Activated naive CD8-positive, alpha-beta T cell treated with anti-CD3 and anti-CD28 coated beads, Interleukin-2, amount 50 U/mL, for 16 hours (primary cell): ENCODE measurements at places on chromosomes 3 and 15.

- no peak for DNase-seq
These were observed 124.2 kb downstream of the ZBTB20 start for GRCh38 chr3:115022835-115023398.

GRCh38 chr3:42914771-42915515 is 9.0 kb downstream of the ZNF662 start:
- DNase-seq = no peak

DNA sequence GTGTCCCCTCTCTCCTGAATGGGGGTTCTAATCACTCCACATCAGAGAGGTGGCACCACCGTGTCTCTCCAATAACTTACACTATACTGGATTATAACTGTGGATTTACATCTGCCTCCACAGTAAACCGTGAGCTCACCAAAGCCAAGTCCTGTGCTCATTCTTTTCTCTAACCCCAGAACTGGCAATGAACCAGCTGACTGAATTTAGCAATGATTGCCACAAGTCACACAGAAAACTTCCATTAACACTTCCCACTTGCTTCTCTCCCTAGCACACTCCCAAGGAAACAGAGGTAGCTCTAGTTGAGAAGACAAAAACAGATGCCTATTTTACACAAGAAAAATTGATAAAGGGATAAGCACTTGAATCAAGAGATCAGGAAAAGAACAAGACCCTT is 361.3 kb downstream of the ULK4 start:
- DNase-seq = no peak

DNA sequence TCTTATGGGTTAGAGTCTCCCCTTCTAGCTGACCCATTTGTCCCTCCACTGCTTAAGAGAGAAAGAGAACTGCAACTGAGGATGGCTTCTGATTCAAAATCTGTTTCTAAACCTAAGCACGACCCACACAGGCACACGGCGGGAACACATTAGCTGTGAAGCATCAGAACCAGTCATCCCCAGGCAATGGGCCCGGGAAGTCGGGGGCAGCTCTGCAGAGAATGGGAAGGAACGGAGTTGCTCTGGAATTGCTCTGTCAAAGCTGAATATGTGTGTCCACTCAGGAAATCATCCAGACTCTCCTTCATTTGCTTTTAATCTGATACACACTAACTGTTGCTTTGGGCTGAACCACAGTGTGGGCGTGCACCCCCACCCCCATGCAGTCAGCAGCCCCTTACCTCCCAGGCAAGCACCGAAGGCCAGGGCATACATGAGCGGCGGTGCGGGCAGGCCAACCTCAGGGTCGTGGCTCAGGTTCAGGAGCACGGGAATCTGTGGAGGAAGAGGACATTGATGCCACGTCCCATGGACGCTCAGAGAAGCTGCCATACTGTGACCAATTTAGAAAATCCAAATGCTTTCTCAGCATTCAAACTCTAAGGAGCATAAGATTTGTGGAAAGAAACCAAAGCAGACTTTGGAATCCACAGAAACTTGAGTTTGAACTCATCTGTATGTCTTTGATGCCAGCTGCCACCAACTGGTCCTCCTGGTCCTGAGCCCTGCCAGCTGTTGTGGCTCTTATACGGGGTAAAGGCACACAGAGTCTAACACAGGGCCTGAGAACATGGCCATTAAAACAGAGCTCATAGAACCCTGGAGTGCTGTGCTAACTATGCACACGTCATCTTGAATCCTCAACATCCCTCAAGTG is 247.9 kb downstream of the OCA2 start:
- DNase-seq = no peak

DNA sequence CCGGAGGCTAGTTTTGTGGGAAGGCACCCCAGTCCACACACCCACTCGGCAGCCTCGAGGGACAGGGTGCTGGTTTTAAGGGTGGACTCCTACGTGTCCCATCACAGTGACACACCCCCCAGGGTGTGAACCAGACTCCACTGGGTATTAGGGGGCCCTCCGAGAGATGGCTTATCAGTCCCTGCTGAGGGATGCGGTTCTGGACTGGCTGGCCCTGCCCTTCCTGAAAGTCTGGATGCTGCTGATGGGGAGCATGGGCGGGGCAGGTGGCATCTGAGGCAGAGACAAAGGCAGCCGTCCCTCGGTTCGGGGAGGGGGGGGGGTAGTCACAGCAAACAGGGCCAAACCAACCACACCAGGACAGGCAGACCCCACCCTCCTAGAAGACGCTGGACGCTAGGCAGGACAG is 939 bp upstream of the ULK3 start:
- DNase-seq = no peak

DNA sequence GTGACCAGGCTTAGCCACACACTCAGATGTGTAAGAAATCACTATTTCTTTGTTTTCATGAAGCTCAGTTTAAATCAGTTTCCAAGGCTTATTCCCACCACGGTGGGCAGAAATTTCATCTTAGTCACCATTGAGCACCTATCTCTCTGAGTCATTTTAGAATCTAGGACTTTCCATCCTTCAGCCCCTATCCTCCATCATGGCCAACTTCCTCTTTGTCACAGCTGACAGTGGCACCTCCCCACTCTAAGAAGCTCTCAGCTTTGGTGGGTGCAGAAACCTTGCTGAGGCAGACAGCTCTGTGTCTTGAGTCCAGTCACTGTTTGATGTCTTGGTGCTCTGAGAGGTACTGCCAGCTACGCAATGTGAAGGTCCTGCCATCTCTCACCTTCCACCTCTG is 32.9 kb downstream of the SNTN start:
- DNase-seq = no peak

DNA sequence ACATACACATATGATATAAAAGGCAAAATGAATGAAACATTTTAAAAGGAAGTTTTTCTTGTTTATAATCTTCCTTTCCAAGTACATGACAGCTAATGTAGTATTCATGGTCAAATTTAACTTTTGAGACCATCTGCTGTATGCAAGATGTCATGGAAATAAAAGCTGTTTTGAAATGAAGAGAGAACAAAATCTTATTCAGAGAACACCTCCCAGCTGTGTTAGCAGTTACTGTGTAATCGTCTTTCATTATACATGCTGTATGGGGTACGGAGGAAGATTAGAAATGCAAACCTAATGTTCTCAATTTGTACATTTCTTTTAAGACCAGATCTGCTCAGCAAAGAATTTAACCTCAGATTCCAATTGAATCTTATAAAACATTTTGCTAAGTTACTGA is 1182.3 kb downstream of the OTOL1 start:
- no peak for DNase-seq

GRCh38 chr3:71304684-71305083 is 278.8 kb downstream of the FOXP1 start:
- DNase-seq = no peak

GRCh38 chr3:52695798-52696671 is 9.6 kb downstream of the GLT8D1 start:
- no peak for DNase-seq

GRCh38 chr15:89397653-89398023 is 63.0 kb upstream of the POLG start:
- DNase-seq = no peak

DNA sequence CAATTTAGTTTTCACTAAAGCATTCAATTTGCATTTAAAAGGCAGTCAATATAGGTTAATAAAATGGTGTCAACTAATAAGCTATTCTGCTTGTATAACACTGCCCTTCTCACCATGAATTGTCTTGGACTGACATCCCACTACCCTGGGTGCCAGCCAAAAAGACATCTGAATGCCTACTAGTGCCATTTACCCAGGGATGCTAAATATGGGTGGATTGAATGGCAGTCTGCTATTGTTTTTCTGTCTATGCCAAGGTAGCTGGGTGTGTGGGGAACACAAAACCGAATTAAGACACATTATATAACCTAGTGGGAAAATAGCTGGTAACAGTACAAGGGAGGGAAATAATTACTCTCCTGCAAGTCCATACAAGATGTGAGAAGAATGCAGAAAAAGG is 240.0 kb upstream of the CFAP20DC start:
- DNase-seq = no peak

DNA sequence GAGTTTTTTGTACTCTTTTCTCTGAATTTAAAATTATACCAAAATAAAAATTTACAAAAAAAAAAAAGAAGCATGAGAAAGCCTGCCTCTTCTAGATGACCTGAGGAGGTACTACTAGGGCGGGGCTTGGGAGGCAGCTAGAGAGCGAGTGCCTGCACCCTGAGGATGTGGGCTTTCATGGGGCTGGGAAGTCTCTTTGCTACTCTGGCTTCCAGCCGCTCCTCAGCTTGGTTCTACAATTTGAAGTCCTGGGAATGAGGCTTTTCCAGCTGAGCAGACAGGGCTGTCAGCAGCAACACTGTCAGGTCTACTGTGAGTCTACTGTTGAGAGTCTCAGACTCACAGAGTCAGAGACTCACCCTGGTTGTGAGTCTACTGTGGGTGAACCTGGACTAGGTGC is 8.2 kb upstream of the PSTPIP1 start:
- DNase-seq = no peak

DNA sequence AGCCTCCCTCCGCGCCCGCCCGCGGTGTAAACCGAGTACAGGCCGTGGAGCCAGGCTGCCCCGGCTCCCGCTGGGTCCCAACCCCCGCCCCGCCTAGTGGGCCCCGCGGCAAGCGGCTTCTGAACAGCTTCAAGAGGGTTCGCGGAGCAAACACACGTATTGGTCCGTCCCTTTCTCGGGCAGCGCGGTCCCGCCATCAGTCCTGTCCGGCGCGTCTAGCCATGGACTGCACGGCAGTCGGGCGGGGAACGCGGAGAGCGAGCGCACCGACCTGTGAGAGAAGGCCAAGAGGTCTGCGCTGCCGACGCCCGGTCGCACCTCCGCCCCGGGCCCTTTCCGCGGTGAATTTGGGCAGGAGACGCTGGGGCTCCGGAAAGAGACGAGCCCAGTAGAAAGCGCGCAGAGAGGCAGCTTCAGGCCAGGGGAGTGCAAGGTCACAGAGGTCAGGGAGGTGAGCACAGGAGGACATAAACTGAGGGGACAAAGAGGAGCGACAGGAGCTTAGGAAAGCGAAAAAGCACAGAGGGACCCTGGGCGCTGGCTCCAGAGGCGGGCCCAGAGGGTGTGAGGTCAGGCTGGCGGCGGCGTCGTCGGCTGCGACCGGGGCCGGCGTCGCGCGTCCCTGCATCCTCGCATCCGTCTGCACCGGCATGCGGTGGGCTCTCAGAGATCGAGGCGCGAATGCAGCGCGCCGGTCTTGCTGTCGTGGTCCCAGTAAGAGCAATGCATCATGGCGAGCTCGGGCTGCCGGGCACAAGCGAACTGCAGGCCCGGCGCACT is 1.8 kb downstream of the FOXL2 start:
- no peak for DNase-seq

DNA sequence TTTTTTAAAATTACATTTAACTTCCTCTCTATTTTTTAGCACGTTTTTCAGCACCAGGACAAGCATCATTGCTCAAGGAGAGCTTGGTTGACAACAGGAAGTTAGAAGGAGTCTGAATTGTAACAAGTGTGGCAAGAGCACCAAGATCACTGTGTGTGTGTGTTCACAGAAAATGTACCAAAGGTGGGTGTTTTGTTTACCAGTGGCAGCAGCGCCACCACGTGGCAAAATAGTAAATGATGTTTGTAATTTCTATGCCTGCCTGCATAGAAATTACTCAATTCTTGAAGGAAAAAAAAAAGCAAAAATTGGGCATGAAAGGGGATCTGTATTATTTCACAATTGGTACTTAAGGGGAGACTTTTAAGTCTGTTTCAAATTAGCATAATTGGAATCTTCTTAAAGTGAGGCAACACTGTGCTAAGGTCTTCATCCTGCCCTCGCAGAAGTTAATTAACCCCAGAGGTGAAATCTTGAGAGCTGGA is 7.4 kb upstream of the U2SURP start:
- peak; percentile 31 for DNase-seq

- no peak for DNase-seq
These were observed 34.6 kb downstream of the FGD5 start for GRCh38 chr3:14853271-14853951.

- no peak for DNase-seq
These were observed 78.8 kb downstream of the BFSP2 start for GRCh38 chr3:133478624-133479023.

DNA sequence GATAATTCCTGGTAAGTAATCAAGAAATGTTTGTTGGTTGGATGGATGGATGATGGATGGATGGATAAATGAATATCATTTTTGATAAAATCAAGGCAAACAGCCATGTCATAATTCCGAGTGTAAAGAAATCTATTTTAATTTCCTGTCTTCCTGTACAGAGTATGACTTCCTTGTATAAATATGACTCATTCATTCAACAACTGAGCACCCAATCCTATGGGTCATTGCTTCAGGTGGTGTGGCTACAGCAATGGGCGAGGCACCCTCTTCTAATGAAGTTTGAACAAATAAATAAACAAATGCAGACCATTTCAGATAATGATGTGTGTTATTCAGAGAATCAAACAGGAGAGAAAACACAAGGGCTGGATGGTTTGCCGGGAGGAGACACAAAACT is 198.7 kb downstream of the TNIK start:
- no peak for DNase-seq
